D341Med (cell line): ENCODE measurements at places on chromosomes 7 and 10.

DNA sequence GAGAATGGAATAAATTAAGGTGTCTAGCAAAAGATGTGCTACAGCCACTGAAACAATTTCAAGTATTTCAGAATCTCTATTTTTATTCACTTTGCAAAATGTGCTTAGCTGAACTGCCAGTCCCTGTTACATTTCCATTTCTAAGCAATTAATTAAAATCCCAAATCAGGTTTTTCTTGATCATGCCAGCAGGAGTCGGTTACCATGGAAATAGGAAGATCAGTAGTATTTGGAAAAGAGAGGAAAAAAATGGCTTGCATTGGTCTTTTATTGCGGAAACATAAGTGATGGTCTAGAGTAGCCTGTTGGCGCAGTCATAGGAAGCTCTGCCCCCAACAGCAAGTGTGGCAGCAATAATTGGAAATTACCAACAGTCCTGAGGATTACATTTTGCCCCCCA is 867.1 kb downstream of the GATA3 start:
- DNase-seq: no peak

- DNase-seq: no peak
These were observed 3.6 kb downstream of the PRKAR2B start for GRCh38 chr7:107047902-107048782.

DNA sequence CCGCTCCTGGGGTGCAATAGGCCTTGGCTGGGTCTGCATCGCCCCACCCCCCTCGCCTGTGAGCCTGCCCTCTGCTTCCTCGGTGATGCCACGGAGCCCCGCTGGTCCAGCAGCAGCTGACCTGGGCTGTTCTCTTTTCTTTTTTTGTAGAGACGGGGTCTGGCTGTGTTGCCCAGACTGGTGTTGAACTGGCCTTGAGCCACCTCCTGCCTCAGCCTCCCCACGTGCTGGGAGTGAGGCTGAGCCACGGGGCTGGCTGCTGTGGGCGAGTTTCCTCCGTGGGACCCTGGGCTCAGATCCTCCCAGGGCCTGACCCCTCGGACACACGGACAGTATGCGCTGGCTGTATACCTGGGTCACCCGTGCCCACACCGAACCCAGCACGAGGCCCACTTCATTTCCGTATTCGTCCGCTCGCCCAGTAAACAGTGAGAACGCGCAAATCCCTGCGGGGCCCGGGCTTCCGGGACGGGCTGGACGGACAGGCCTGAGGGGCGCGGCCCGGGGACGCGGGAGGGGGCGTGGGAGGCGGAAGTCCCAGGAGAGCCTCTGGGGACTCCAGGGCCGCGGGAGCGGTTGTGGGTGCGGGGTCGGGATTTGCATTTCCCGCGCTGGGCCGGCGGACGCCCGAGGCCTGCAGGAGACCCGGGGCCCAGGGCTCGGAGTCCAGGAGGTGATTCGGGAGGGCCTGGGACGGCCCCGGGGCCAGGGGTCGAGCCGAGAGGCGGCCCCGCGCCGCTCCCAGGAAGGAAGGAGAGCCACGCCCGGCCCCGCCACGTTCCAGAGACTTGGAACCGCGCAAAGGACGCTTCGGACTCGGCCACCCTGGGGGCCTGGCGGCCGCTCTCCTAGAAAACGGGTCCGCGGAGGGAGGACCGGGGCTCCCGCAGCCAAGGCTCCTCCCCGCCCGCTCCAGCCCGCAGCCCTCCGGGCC is 57.7 kb upstream of the DNAJB6 start:
- DNase-seq: no peak

- peak; percentile 51 for DNase-seq
These were observed 261.1 kb upstream of the CSTF2T start for GRCh38 chr10:51960494-51960895.

- DNase-seq: no peak
These were observed 170.3 kb downstream of the NRP1 start for GRCh38 chr10:33164060-33164709.

- no peak for DNase-seq
These were observed 29.0 kb downstream of the AKR1D1 start for GRCh38 chr7:138105221-138105620.
